Left ventricle myocardium superior (tissue), 1 donor: ENCODE measurements at places on chromosomes 6 and 20. TPM values are rescaled to one million over a fixed set of nuclear protein-coding genes. Genes with fewer than 3 reads are reported as not detected.

Gene TCP1
- total RNA-seq = 164 TPM

Gene C6orf118
- not detected for total RNA-seq

Gene BPIFA1
- total RNA-seq = not detected

Gene NQO2
- total RNA-seq = 59.6 TPM

Gene LIME1
- 2.7 TPM for total RNA-seq

Gene OR2B6
- total RNA-seq = not detected

Gene SLC17A2
- total RNA-seq = not detected

Gene CST3
- total RNA-seq = 887 TPM

Gene KCNK16
- total RNA-seq = not detected

Gene PGC
- total RNA-seq = not detected

Gene ARID1B
- 46.6 TPM for total RNA-seq

DNA sequence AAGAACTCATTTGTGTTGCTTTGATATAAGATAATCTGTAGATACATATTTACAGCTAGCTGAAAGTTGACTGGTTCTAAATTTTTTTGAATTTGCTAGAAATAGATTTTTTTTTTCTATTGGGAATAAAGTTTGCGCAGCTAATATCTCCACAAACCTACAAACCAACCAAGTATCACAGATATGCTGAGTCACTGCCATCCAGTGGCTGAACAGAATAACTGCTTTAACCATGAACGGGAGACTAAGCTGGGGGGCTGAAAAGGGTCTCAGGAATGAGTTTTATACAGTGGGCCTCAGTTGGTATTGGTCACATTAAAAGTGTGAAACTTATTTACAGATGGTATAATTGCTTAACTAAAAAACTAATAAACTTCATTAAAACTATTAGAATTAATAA, 326.7 kb upstream of the CNR1 start:
- DNase-seq = no peak

DNA sequence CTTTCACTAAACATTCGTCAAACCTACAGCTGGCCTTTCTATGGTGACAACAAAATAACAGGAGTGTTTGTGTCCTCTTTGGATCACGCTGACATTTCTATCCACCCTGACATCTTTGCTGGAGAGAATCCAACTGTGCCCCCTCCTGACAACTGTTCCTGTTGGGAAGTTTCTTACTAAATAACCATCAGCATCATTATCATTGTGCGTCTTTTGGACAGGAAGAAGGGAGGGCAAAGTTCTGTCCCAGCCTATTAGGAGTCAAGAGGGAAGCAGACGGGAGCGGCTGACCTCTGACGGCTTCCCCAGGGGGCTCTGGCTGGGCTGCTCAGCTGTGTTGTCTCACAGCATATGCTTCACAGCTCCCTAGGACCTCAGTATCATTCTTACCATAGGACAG, 195.9 kb upstream of the SULF2 start:
- no peak for DNase-seq

GRCh38 chr6:80610846-80611245, 504.4 kb downstream of the BCKDHB start:
- no peak for DNase-seq

DNA sequence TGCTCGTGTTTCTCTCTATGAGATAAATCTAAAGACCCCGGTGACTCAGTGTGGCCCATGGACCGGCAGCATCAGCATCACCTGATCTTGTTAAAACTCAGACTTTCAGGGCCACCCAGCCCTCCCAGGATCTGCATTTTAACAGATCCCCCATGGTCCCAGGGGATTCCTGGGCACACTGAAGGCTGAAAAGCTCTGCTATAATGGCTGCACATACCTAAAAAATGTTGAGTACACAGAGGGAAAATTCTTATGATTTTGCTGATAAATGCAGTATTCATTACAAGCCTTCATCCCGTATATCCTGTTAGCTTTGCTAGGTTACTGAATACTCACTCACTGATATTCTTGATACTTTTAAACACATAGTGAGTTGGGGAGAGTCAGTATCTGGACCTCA, 200.5 kb downstream of the MYLK4 start:
- no peak for DNase-seq

DNA sequence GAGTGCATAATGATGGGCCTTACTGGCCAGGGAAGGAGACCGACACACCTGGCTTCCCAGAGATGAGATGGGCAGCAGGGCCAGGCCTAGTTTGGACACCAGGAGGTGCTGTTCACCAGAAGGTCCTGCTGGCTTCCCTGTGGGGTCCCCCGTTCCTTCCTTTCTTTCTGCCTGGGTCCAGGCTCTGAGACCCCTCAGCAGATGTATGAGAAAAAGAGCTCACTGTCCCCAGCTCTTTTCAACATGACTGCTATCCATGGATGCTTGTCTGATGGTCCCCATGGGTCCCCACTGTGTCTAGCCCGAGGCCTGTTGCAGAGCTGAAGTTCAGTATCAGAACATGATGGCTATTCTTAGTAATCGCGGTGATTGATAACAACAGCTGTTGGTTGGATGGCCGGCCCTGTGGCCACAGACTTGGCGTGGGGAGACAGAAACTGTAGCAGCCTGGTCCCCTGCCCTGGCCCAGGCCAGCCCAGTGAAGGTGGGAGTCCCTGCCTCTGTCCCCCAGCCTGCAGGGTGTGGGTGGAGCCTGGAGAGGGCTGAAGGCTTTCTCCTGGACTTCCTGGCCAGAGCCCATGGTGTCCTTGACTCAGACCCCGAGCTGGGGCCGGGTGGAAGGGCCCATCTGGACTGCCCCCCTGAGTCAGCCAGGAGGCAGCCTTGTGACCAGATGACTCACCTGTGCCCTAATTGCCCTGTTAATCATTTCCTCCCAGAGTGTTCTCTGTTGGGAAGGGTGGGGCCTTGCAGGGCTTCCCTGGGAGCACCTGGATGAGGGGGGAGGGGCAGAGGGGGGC, 9.9 kb upstream of the BAK1 start:
- peak; percentile 64 for DNase-seq

DNA sequence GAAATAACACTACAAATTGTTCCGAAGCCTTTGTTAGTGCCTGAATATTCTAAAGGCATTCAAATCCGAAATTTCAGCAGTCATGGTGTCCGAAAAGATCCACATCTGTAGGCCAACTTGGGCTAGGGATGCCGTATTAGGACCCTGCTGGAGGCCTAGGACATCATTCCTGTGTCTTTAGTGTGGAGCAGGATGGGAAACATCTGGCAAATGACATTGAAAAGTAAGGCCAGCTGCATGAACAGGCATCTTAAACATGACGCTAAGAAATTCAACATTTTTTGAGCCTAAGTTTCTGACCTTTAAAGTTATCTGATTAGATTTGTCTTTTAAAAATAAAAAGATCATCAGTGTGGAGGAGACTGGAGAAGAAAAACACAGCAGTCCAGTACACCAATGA, 91.3 kb downstream of the MYLK4 start:
- no peak for DNase-seq

DNA sequence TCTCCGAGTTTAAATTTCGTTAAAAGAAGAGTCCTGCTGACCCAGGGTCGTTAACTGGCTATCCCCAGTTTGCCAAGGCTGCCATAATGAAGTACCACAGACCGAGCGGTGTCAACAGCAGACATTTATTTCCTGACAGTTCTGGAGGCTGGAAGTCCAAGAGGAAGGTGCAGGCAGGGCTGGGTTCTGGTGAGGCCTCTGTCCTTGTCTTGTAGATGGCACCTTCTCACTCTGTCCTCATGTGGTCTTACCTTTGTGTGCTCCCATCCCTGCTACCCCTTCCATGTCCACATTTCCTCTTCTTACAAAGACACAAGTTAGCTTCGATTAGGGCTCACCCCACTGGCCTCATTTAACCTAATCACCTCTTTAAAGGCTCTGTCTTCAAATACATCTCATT, 29.8 kb upstream of the EEF1E1 start:
- no peak for DNase-seq

DNA sequence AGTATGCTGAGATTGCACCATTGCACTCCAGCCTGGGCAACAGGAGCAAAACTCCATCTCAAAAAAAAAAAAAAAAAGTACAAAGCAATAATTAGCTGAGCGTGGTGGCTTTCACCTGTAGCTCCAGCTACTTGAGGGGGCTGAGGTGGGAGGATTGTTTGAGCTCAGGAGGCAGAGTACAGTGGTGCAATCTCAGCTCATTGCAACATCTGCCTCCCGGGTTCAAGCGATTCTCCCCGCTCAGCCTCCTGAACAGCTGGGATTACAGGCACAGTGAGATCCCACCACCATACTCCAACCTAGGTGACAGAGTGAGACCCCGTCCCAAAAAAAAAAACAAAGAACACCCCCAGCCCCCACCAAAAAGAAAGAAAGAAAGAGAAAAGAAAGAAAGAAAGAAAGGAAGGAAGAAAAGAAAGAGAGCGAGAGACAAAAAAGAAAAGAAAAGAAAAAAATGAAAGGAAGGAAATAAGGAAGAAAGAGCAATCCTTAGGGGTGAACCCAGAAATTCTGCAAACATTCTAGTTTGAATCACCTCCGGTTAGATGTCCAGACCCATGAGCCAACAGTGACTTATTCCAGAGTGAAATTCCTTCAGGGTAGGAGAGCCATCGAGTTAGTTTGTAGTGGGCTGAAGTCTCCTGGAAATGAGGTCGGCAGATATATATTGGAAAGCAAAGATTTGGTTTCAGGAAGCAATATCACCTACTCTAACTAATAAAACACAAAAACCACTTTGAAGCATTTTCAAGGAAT, 3.2 kb upstream of the RIPOR3 start:
- no peak for DNase-seq
